ENCODE measurements at places on chromosomes 5 and 9.
A peak's percentile ranks its signal among the peaks of the same experiment; 100 is the strongest.

DNA sequence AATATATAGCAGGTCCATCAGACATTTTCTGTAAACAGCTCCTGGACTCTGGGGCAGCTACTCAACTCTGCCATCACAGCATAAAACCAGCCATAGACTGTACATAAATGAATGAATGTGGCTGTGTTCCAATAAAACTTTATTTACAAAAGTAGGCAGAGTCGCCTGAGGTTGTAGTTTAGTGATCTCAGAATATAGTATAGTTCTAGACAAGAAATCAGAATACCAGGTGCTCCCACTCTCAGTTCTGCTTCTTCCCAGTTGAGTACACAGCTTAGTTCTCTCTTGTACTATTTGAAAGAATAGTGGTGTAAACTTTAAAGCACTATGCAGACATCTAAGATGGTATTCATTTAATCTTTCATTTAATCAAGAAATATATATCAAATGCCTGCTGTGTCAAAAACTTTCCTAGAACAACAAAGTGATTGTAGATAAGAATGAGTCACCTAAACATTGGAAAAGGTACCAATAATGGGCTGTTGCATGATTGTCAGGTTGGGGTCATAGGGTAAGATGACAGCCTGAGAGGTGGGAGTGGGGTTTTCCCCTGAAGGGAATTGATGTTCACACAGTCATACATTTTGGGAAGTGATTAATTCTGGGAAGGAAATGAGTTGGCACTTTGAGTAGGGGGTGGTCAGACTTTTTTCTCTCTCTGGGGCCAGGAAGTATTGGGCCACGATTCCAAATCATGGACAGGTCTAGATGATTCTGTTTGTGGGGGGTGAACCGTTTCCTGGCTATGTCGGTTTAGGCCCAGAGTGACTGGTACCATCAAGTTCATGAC, 37.0 kb downstream of the TNFSF8 start:
- DNase-seq = no peak

DNA sequence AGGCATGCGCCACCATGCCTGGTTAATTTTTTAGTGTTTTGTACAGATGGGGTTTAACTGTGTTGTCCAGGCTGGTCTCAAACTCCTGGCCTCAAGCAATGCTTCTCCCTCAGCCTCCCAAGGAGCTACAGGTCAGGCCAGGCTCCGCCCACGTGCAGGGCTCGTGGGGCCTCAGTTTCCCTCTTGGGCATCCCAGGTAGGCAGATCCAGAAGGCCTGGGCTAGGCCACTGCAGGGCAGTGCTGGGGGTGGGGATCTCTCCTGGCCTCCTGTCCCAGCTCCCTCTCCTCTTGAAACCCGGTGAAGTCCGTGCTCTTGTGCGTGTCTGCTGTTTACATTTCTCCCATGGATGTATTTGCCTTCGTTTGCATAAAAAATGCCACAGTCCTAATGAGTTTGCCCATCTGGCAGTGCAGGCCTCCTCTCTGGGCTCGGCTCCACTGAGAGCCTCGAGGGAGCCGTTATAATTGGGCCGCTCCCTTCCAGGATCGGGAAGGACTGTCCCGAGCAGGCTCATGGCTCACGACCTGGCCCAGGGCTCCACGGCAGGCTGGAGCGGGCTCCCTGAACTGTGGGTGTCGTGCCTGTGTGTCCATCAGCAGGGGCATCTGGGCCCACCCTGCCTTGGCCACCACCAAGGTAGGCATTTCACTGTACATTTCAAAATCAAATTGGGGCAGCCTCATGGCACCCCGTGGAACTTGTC, 52.6 kb upstream of the RUFY1 start:
- no peak for DNase-seq

DNA sequence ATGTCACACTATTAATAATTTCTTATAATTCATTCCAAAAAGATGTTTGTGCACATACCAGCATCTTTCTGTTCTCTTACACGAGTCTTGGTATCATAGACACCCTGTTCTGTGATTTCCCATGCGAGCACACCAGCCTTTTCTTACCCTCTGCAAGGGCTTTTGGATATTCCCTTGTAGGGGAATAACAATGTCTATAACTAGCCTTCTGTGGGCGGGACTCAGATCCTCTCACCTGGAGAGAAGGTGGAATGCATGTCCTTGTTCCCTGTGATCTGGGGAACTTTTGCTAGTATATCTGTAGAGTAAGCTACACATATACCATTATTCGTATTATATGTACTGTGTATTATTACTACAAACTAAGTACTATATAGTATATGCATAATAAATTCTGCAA, 44.8 kb downstream of the EHMT1 start:
- DNase-seq = no peak

GRCh38 chr5:81948349-81948748, 23.5 kb upstream of the ATG10 start:
- DNase-seq = no peak

GRCh38 chr9:124420991-124421543, 5.8 kb upstream of the PSMB7 start:
- no peak for DNase-seq

- DNase-seq = no peak
These were observed 46.6 kb downstream of the PPIP5K2 start for GRCh38 chr5:103166706-103167105.

DNA sequence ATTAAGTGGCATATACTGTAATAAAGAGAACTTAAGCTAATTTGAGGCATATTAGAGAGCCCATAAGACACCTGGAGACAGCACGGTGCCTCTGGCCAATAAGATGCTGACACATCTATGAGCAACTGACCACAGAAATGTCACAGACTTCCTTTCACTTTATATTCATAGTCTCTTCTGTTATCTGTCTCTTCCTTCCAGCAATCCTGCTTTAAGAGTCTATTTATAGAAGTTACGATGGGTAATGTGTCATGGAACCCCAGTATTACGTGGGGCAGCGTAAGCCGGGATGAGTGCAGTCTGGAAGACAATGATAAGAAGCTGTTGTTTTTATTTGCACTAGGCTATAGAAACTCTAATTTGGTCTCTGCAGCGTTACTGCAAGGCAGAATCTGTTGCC, 136.8 kb downstream of the CFAP90 start:
- no peak for DNase-seq

DNA sequence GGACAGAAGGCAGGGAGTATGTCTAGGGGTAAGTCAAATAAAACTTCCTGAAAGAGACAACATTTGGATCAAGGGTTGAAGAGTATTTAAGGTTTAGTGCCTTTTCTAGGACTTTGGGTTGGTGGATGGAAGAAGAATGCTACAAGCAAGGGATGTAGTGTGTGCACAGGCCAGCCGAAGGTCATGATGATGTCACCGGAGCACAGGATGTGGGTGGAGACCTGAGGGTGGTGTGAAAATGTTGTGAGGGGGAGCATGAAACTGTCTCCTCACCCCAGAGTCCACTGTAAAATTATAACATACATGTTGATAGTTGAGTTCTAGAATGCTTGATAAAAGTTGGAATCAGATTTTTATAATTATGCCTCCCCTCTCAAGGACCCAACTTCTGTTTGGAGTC, 553.3 kb upstream of the SGCD start:
- no peak for DNase-seq

DNA sequence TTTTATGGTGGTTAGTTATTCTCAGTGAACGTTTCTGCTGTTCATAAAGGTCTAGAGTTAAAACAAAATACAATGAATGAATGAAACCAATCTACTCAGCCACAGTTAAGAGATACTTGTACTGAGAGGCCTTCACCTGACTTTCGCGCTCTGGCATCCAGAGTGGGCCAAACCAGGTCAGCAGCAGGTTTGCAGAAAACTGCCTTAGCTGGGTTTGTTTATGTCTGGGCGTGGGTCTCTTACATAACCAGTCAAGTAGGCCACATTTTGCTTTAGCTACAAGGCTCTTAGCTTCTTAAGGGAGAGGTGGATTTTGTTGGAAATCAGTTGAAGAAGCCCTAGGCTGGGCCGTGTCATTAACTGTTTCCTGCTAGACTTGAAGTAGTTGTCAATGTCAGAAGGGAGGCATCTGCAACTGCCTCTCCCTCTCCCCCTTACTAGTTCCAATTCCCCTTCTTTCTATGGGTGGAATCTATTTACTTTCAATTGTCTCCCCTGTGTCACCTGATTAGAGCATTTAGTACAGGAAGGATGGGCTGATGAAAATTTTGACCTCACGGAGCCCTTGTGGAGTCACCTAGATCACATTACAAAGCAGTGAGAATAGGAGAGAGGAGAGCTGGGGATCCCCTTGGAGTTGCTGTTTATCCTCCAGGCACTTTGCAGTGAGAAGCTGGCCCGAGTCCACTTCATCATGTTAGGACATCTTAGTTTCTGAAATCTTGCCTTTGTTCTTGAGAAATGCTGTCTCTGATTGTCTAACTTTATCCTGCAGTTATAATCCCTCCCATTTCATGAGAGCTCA, 200.5 kb downstream of the ARHGEF28 start:
- no peak for DNase-seq

- DNase-seq = no peak
These were observed 85.2 kb downstream of the EHMT1 start for GRCh38 chr9:137703842-137704508.

DNA sequence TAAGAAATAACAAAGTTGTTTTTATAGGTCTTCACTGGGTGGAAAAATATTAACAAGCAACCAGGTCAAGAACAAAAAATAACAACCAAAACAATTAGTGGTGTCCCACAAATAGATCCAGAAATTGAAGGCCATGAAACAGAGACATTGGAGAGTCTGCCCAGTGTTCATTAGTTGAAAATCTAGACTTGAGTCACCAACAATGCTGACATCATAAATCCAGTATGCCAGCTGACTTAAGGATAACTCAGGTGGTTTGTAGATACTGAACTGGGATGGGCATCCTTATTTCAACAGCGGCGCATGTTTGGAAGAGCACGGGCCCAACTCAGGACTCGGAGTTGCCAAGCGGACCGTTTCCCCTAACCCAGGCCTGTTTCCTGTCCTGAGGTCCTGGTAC, 80.7 kb upstream of the TNFAIP8 start:
- no peak for DNase-seq

- DNase-seq = peak; percentile 34
These were observed 32.7 kb upstream of the SPARC start for GRCh38 chr5:151719228-151720000.

DNA sequence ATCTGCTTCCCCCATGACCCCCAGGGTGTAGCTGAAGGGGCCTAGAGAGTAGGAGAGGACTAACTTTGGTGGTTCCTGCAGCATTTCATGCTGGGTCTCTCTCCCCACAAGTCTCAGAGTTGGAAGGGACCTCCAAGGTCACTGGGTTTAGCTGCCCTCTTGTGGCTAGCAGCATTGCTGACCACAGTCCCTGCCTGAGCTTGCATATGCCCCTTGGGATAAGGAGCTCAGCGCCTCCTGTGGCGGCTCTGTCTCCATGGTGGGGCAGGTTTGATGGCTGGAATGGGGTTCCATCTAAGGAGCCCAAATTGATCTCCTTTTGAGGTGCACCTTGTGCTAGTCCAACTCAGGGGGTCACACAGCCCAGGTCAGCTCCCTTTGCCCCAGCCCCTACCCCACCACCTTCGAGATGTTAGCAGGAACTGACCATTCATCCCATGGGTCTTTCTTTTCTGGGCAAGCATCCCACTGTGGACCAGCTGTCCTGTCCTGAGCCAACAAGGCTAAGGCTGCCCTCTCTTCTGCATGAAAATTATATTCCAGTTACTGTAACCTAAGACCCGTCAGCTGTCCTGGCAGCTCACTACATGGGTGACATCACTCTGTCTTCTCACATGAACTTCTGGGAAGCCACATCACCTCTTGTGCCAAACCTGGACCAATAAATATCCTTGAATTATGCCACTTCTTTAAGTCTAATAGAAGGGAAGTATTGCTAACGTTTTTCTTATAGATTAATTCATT, 196.2 kb downstream of the HSPA4 start:
- no peak for DNase-seq

- no peak for DNase-seq
These were observed 98.3 kb downstream of the UBAP2 start for GRCh38 chr9:33950371-33950770.

- DNase-seq = no peak
These were observed 440.1 kb upstream of the ADAMTS16 start for GRCh38 chr5:4700069-4700468.

GRCh38 chr9:6640268-6641051, 5.1 kb downstream of the GLDC start:
- DNase-seq = no peak

DNA sequence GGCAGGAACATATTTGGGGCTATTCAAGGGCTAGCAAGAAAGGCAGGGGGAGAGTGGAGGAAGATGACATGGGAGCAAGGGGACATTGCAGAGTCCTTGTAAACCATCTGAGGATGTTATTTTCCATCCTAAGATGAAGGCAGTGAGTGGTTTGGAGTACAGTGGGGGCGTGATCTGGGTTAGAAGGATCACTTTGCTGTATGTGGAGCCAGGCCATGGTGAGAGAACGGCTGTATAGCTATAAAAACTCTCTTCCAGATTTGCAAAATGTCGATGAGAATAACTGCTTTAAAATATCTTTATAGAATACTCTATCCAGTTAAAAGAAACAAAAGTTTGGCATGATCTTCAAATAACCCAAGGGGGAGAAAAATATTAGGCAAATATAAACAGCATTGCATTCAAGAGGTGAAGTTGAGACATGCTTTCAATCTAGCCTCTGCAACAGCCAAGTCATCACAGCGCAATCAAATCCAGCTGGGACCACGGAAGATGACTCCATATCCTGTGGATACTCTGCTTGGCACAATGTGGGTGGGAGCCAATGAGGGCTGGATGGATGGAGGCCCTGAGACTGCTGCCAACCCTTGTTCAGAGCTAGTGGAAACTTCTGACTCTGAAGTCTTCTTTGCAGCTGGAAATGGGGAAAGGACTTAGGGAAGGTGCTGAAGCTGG, 111.5 kb upstream of the BASP1 start:
- DNase-seq = no peak

GRCh38 chr5:145681216-145681615, 153.9 kb downstream of the PRELID2 start:
- no peak for DNase-seq

DNA sequence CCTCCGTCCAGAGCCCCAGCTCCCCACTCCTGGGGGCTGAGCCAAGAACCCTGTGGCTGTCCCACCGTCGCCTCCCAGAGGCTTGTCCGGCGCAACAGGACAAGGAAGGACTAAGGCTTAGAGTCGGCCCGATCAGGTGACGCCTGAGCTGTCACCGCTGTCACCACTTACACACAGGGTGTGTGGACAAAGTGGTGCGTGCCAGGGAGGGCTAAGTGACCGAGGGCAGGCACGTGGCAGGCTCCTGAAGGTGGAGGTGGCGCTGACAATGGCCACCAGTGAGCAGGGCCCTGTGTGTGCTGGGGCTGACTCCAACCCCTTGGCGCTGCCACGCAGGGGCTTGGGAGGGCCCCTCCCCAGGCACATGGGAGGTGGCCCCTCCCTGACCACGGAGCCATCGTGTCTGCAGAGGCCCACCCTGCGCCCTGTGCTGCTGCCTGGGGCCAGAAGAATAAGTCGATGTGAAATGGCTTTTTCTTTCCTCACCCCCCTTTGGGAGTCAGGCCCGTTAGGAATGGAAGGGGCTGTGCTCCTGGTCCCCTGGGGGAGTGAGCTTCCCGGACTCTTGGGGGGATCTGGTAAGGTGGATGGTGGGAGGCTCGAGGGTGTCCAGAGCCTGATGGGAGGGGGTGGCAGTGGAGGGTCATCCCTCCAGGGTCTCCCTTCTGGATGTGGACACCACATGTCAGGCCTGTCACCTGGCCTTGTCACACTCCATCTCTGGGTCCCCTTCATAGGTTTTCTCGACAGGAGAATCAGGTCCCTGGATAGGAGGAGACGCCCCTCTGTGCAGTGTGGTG, 2.6 kb upstream of the GPSM1 start:
- DNase-seq = no peak

- DNase-seq = no peak
These were observed 68.9 kb downstream of the WDR41 start for GRCh38 chr5:77423022-77423750.

GRCh38 chr9:34291023-34291422, 38.0 kb downstream of the KIF24 start:
- no peak for DNase-seq

GRCh38 chr9:133371261-133371711, 4.6 kb downstream of the SURF4 start:
- DNase-seq = no peak

Data from left colon (tissue), 2 donors.